ENCODE measurements at places on chromosomes 5 and 9.

DNA sequence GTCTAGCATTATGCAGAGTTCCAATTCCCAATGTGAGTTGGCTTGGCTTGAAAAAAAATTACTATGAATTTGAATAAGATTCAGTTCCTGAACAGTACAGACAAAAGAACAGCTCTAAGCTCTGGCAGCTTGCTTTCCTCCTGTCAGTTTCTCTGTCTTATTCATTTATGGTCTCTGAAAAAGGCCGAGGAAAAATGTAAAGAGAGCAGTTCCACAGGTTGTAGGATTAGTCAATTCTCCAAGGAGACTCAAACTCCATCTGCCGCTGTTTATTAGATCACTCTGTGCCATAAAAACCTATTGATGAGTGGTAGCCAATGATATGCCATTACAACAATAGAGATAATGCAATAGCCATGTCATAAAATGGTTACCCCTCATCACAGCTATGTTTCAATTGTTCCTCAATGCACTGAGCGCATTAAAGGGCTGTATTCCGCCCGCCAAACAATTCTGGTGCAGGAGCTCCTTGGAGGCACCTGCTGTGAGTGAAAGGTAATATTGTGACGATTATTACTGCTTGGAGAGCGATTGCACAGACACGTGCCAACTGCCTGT is 188.2 kb downstream of the ARRDC3 start:
- DNase-seq: no peak

DNA sequence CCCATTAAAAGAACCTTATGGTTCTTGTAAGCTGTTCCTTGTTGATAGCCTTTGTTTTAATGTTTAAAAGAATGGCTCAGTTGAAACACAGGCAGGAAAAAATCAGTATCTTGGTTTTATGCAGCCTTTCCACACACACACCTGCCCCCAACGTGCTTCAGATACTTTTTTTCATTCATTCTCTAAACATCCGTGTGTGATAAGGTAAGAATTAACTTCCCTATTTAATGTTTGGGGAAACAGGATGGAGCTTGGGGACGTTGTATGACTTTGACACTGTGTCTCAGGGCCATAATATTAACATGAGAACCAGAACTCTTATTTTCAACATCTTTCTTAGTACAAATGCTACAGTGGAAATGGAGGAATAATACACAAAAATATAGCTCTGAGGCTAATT is 5.8 kb upstream of the ZNF622 start:
- no peak for DNase-seq

- no peak for DNase-seq
Measured at GRCh38 chr5:124806373-124807077, 60.1 kb upstream of the ZNF608 start.

DNA sequence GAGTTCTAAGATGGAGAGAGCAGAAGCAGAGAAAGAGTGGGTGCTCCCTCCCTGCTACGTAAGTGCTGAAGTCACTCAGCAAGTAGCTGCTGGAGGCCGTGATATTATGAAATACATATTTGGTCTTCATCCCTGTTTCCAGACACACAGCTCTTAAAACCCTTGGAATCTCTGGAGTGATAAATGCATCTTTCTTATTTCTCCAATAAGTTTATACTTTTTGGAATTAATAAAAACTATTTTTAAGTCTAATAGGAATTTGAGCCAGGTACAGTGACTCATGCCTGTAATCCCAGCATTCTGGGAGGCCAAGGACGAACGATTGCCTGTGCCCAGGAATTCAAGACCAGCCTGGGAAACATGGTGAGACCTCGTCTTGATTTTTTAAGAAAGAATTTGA is 60.6 kb downstream of the AUH start:
- DNase-seq: no peak

DNA sequence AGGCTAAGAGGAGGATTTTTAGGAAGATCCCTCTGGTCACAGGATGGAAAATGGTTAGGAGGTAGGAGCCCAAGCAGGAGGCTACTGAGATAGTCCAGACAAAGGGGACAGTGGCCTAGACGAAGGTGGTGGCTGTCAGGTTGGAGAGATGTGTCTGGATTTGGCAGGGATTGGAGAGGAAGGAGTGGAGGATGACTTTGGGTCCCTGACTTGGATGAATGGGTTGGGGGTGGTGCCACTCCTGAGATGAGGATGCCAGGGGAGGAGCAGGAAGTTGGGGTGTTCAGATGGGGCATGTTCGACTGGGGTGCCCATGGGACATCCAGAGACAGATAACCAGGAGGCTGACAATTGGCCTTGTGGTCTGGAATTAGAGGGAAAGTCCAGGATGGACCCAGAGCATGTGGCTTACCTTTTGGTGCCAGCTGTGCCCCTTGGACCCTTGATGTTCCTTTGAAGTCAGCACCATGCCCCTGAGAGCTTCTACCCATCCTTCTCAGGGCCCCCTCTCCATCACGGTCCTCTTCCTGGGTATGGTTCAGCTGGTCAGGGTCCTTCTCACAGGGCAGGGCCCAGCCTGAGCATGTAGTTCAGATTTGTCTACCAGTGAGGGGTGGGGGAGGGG is 15.1 kb upstream of the IGFBPL1 start:
- no peak for DNase-seq

DNA sequence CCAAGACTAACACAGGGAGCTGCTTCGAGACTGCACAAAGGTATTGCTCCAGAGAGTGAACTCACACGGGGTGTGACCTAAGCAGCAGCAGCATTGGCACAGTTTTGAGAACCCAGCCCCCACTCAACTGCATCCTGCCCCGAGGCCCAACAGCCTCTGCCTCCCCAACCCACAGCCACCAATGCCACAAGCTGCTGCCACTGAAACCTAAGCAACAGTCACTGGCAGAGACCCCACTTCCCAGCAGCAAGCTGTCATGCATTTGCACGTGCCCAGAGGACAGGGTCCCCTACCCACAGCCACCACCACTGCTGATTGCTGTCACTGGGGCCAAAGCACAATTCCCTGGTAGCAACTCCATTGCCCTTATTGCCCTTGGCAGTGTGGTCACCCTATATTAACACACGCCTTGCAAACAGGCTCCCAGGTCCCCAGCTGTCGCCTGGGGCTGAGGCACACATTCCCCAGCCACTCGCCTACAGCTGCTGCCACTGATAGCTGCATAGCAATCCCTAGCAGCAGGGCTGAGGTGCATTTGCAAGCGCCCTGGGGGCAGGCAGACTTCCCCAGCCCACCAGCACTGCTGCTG is 141.0 kb downstream of the AGTPBP1 start:
- DNase-seq: peak; percentile 84

DNA sequence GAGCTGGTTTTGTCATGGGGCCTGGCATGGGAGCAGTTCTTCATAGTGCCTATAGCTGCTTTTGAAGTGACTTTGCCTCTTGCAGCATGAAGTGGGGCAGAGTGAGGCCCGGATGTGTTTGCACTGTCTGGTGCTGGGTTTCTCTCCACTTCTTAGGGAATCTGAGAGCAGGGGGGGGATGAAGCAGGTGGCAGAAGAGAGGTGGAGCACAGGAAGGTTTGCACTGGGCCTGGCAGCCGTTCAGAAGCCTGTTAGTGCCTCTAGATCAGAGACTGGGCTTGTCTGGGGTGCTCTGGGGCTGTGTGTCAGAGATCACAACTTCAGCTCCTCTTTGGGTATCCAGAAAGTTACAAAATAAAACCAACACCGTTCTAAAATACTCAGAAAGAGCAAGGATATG is 18.4 kb downstream of the USP20 start:
- no peak for DNase-seq

DNA sequence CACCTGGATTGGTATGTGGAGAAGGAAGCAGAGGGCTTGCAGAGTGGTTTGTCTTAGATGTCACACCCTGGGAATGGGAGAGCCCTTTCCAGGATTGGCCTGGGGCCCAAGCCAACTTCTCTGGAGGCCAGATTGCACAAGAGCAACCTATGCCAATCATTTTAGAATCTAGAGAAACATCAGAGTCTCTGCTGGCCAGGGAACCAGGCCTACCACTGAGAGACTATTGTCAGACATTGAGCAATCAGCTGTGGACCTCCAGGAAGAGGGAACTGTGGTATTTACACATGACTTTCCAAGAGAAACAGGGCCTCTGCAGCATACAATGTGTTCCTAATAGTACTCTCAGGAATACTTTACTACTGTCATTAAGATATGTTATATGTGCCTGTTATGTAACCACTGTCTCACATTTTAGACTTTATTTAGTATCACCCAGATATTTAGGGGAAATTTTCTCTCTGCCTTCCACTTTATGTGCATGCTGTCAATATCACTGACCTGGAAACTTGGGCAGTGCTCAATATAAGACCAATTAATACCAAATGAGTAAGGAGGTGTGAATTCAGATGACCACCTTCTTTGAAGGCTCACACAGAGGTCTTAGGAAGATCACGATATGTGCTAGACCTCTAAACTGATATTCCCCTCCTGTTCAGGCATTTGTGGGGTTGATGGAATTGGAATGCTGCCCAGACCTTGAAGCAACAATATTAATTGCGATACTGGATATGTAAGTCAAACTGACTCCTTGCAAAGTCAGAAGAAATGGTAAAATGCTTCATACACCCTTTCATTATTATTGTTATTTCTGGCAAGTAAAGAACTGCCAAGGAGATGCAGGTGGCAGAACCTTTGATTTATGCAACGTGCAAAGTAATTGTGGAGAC is 20.5 kb upstream of the CCL28 start:
- no peak for DNase-seq
